Stimulated activated CD4-positive, alpha-beta T cell treated with anti-CD3 and anti-CD28 coated beads, Interleukin-1b, Interleukin-23, amount 100 ng/mL, for 1 hour (primary cell): ENCODE measurements at places on chromosomes 7 and 10.

GRCh38 chr7:110774071-110774470 lies 316.9 kb upstream of the LRRN3 start:
- no peak for DNase-seq

GRCh38 chr7:133364959-133365690 lies 112.2 kb downstream of the EXOC4 start:
- no peak for DNase-seq

- DNase-seq, result no peak
These were observed 726.1 kb downstream of the TNS3 start for GRCh38 chr7:46855851-46856250.

GRCh38 chr10:2980116-2980515 lies 87.2 kb upstream of the PFKP start:
- no peak for DNase-seq

GRCh38 chr7:94621120-94621519 lies 34.8 kb downstream of the SGCE start:
- no peak for DNase-seq

GRCh38 chr10:45433716-45434469 lies 59.9 kb downstream of the ALOX5 start:
- DNase-seq, result no peak

- DNase-seq, result no peak
These were observed 90.0 kb downstream of the ST7 start for GRCh38 chr7:117043108-117043825.

DNA sequence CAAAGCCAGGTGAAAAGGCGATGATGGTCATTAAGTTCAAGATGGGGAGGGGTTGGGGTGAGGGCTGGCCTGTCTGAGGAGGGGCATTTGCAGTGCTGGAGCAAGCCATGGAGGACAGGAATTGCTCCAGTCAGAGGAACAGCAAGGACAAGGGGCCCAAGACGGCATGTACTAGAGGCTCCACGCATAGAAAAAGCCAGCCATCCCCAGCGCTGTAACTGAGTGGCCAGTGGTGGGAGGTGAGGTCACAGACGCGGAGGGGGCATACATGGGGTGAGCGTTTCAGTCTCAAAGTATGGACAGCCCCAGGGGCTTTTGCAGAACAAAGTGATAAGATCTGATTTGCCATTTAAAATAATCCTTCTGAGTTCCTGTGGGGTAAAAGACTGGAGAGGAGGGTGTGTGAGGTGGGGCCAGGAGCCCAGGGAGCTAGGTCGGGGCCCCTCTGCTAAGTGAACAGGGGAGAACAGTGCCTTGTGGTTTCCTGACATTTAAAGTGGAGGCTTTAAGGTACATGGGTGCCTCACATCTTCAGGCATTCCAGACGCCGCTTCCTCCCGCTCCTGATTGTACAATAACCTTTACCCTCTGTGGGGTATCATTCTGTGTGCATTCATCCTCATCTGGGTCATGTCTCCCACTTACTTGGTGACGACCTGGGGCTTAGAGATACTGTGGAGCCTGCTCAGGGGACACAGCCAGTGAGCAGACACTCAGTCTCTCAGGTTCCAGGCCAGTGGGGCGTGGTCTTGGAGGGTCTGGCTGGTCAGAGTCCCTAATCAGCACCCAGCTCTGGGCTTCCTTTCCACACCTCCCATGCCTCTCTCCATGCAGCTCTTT lies 105.6 kb upstream of the GPR26 start:
- no peak for DNase-seq

DNA sequence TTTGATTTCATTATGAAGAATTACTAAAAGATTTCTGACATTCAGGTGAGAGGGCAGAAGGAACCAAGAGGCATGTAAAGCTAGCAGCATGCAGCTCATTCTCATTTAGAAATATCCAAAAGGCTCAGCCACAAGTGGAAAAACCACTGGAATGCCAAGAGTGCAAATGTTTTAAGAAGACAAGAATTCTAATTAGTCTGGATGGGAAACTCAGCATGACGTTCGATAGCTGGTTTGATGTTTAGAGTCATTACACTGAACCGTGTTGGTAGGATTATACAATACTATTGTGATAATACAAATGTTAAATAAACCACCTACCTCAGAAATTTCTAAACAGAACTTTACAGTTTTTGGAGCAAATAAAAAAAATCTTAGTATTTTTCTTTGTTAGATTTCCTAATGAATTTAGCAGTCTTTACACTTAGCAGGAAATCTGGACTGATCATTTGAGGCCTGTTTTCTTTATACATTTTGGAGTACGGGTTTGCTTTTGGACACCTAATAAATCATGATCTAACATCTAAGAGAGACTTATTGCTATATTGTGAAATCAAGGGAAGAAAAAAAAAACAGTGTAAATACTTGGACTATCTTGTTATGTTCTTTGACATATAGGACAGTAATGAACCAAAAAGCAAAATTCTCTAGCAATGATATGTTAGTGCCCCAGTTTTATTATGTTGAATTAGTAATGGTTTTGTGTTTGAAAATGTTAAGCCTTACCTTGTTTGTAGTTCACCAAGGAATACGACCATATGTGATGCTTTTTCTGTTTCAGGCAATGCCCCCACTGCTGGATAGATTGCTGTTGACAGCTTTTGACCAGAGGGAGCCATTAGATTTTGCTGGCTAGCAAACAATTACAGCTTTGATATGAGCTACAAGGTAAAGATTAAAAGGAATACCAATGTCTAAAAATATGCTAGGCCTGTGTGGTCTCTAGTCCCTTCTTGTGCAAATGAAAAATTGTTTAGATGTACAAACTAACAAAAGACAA lies 354.1 kb upstream of the SEMA3A start:
- DNase-seq, result no peak

- DNase-seq, result no peak
These were observed 185.9 kb downstream of the RAB11FIP2 start for GRCh38 chr10:117860823-117861222.

- DNase-seq, result no peak
These were observed 247.0 kb upstream of the HABP2 start for GRCh38 chr10:113305871-113306270.

GRCh38 chr7:42461537-42461936 lies 224.5 kb upstream of the GLI3 start:
- DNase-seq, result no peak

DNA sequence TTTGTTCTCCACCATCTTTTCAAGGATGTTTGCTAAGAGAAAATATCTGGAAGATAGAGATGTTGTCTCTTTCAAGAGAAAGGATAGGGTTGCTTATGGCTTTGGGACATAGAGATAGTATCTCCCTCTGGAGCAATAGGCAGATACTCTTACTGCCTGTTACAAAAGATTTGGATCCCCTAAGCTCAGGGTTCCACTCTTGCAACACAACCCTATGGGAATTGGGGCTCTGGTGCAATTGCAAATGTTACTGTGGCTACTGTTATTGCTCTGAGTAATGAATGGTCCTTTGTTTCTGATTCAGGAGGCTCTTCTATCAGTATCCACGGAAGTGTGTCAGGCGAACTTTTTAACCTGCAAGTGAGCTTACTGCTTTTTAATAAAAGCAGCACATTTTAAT lies 88.8 kb downstream of the GPR85 start:
- DNase-seq, result no peak

GRCh38 chr7:119472408-119473038 lies 800.5 kb upstream of the KCND2 start:
- no peak for DNase-seq

GRCh38 chr7:40717242-40717641 lies 582.4 kb downstream of the SUGCT start:
- no peak for DNase-seq

- no peak for DNase-seq
These were observed 31.3 kb upstream of the GALNT11 start for GRCh38 chr7:151993977-151994676.

- DNase-seq, result no peak
These were observed 40.0 kb downstream of the CDK1 start for GRCh38 chr10:60818134-60818770.

GRCh38 chr10:78458983-78459638 lies 425.4 kb downstream of the RPS24 start:
- no peak for DNase-seq

GRCh38 chr7:21923658-21924057 lies 22.0 kb downstream of the CDCA7L start:
- no peak for DNase-seq

DNA sequence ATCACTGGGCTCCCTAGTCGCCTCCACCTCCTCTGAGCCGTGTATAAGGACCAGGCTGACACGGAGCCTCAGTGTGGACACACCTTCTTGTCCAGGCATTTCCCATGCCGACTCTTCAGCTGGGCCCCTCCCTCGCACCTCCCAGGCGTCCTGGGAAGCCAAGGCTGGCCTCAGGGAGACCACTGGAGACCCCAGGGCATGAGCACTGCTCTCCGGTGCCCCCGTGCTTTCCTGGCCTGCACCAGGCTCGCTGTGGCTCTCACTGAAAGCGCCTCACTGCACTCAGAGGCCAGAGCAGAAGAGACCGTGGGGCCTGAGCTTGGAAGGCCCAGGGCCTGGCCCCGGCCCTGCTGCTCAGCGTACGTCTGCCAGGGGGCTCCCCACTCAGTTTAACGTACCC lies 31.4 kb downstream of the LRRC27 start:
- no peak for DNase-seq

- DNase-seq, result no peak
These were observed 14.4 kb upstream of the RBM20 start for GRCh38 chr10:110629680-110630191.

GRCh38 chr10:71801361-71801760 lies 28.0 kb upstream of the VSIR start:
- DNase-seq, result no peak

DNA sequence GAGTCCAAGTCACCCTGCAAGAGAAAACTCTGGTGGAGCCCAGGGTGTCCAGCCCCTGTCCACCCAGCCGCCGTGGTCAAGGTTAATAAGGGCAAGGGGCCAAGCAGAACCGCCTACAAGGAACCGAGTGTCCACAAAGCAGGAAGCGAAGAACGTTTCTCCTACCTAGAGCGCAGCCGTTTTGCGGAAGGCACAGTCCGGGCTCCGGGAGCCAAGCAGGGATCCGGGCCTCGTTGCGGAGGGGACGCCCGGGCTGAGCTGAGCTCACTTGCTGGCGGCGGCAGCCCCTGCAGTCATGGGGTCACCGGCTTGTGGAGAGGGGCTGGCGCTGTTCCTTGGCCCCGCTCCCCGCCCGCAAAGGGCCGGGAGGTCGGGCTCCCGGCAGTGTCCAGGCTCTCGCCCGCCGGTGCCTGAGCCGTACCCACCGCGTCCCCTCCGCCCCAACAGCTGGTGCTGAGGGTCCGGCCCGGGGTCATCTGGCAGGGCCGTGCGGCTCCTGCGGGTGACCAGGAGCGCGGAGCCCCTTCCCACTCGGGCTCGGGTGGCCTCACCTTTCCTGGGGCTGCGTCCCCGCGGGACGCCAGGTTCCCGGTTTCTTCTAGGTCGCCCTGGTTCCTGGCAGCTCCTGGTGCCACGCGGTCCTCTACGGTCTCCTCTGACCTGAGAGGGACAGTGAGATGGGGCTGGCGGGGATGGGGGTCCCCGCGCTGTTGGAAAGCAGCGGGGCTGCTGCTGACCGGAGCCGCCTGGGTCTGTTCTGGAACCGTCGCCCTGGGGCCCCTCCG lies 14.0 kb upstream of the ZNF273 start:
- no peak for DNase-seq

- DNase-seq, result no peak
These were observed 62.5 kb upstream of the ATRNL1 start for GRCh38 chr10:115030483-115031200.

DNA sequence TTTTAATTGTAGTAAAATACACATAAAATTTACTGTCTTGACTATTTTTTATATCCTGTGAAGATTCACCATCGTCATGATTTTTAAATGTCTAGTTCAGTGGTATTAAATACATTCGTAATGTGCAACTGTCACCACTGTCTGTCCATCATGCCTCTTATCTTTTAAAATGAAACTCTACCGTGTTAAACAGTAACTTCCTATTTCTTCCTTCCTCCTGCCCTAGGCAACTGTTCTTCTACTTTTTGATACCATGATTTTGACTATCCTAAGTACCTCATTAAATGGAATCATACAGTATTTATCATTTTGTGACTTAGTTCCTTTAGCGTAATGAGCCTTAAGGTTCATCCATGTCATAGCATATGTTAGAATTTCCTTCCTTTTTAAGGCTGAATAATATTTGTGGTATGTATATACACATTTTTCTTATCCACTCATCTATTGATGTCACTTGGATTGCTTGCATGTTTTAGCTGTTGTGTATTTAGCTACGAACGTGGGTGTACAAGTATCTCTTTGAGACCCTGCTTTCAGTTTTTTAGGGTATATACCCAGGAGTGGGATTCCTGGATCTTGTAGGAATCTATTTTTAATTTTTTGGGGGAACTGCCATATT lies 13.5 kb downstream of the SLK start:
- no peak for DNase-seq
